ENCODE measurements at places on chromosomes 11 and 22.

DNA sequence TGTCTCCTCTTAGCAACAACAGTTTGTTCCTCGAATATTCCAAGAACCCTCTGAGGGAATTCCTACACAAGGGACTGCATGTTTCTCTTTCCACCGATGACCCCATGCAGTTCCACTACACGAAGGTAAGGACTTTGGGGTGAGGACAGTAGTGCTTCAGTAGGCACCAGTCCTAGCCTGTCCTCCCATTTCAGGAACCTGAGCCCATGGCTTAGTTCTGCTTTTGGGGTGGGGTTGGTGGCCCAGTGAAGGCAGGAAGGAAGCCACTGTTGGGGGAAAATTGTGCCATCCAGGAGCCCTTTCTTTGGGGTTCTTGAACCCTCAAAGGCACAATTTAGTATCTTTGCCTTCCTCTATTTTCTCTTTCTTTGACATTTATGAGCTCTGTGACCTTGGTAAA lies 38.2 kb downstream of the RNF141 start:
- no peak for DNase-seq

DNA sequence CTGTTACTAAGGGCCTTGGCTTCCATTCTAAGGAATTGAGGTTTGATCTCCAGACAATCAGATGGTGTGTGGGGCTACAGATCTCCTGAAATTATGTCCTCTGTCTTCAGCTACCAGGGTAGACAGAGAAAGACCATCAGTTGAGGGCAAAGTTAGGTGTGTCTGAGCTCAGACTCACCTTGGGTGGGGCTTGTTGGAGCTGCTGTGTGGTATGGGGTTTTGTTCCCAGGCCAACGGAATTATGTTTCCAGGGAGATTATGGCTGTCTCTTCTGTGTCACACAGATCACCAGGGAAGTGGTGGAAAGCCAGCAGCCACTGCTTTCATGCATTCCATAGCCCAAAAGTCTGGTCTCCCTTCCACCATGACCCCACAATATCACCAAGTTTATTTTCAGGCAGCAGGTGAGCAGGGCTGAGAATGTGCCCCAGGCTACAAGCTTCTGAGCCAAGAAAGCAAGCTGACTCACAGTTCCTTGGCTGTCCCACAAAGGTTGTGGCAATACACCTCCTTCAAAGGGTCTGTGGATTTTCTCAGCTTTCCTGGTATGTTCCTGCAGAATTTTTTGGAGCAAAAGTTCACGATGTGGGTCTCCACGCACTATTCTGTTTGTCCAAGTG lies 714.9 kb downstream of the LUZP2 start:
- no peak for DNase-seq

DNA sequence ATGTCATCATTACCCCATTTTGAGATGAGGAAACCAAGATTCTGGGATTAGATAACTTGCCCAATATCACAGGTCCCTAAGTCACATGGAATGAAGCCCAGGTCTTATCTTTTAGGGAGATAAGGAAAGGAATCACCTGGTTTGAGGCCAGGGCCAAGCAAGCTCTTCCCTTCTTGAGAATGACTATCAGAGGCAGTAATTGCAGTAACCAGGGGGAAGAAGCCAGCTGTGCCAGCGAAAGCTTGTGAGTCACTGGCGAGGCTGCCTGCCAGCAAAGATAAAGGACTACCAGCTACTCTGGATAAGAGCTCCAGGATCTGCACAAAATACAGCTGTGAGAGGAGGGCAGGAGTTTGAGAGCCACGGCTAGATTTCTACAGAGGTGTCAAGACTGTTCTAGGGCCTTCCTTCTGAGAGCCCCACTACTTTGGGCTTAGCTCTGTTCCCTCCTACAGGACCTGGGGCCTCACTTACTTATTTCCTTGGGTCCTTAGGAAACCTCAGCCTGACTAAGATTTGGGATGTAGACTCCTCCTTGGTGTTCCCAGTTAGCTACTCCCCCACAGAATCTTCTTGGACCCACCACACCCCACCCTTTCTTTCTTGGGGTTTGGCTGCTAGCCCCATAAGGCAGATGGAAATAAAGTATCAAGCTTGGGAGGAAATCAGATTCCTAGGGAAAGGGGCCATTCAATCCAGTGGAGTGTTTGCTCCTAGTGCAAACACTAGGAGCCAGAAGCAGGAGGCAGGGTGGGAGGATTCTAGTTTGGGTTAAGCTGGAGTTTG lies 9.7 kb upstream of the CCKBR start:
- DNase-seq: no peak

GRCh38 chr11:92495107-92495793 lies 270.6 kb downstream of the FAT3 start:
- DNase-seq: no peak

- no peak for DNase-seq
Observed at GRCh38 chr11:1825785-1826451, 8.9 kb upstream of the SYT8 start.
